SJSA1 (cell line): ENCODE measurements at places on chromosomes 2 and 18. TPM values are rescaled to one million over a fixed set of nuclear protein-coding genes. Genes with fewer than 3 reads are reported as not detected.

The PSMG2 gene
- total RNA-seq, result 79.7 and 112 TPM in 2 replicates

GRCh38 chr2:239156516-239157265 is 244.1 kb downstream of the HDAC4 start:
- peak; percentile 76 for DNase-seq

The EGR4 gene
- total RNA-seq, result not detected in 2 replicates

The MC5R gene
- total RNA-seq, result not detected in 2 replicates

GRCh38 chr2:2825062-2825461 is 494.0 kb upstream of the MYT1L start:
- DNase-seq, result no peak

DNA sequence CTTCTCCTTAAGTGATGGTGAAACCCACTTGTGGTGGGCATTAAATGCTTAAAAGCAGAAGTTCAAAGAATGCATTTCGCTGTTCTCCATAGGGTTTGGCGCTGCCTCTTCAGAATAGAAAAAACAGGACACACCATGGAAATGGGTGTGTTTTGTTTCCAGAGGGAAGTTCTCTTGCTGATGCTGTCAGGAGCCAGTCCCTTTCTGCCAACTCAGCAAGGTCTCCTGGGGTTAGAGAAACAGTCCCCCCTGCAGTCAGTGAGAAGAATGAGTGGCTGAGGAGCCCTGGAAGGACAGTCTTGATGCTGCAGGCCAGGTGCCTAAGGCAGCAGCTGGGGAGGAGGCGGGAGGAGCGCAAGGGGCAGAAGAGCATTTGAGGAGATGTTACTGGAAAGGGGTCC is 37.8 kb upstream of the ASAP2 start:
- no peak for DNase-seq

GRCh38 chr2:210762604-210763588 is 206.5 kb downstream of the CPS1 start:
- no peak for DNase-seq

DNA sequence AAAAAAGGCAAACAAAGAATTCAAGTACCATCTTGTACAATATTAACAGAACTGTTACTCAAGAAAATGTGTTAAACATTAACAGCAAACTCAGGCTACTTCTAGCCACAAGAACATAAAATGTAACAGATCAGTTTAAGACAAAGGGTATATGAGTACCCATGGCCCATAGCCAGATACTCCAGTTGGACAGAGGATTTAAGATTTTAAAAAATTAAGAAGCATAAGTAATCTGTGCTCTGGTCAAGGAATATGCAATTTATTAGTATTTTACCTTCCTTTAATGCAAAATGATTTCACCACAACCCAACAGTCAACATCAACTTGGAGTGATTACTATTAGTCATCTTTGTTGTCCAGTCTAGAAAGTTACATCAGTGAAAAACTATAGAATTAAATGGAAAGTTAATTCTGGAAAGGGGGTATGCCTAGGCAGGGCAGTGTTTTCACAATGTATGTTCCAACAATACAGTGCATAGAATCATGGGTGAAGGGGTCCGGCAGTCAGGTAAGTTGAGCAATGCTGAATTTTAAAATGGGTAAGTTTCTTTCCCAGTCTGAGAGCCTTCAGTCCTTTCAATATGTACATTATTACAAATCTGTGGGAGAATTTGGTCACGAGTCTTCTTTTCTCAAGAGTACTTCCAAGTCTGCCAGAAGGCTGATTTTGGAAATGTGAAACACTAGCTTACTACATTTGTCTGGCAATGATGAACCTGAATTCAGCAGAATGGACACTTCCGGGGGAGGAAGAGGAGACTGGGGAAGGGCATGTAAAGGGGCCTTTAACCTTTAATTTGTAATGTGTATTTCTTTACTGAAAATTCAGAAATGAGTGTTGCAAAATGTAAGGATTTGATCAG is 34.5 kb downstream of the SFT2D3 start:
- no peak for DNase-seq

The ANTXR1 gene
- total RNA-seq, result 19.4 and 30.8 TPM in 2 replicates

- no peak for DNase-seq
These were observed 16.4 kb downstream of the MAP3K19 start for GRCh38 chr2:135030826-135031225.

- DNase-seq, result no peak
These were observed 66.0 kb upstream of the HAAO start for GRCh38 chr2:42858140-42859005.

DNA sequence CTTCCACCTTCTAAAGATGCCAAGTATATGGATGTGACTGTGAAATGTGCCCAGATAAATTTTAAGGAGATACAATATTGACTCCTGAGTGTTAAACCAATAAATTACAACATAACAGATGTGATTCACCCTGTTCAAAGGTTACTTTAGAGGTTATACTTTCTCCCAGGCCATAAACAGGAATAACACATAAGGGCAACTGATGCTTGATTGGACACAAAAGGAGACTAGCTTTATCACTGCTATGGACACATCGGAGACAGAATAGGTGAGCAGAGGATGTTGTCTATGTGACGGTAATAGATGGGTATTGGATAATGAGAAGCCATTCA is 31.9 kb upstream of the SLC25A52 start:
- no peak for DNase-seq

The DNAH7 gene
- total RNA-seq, result under 0.01 TPM in 1 of 2 replicates, not detected in the other

DNA sequence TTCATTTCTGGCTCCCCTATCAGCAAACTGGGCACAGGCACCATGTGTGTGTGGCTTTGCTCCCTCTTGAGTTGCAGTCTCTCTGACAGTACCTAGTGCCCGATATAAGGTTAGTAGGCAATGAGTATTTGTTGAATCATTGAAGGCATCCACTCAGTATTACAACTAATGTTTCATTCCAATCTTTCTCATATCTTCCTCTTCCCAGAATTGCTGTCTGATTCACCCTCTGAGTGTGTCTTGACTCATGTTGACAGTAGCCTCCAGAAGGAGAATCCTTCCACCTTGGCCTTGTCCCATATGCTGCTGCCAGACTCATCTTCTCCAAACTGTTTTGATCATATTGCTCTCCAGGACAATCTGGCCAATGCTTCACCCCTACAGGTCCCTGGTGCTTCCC is 202.5 kb downstream of the LRRTM1 start:
- DNase-seq, result peak; percentile 61

The KHK gene
- 0.11 and 0.31 TPM in 2 replicates for total RNA-seq

The CACNB4 gene
- not detected in 2 replicates for total RNA-seq

DNA sequence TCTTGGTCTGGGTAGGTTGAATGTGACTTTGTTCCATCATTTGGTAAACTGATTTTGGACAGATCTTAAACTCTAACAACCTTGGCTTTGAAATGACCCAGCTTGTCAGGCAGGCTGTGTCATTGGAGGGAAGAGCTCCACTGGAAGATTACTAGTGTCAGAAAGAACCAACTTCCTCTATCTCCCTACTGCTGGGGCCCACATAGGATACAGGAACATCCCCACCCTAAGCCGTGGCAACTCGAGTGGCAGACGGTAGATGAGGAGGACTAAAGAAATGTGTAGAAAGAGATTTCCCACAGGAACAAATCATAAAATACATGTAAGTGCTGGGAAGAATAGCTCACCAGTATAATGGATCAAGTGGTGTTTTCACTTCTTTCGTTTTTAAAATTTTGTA is 4.3 kb upstream of the G6PC2 start:
- DNase-seq, result no peak

GRCh38 chr18:2978208-2978607 is 34.7 kb downstream of the LPIN2 start:
- no peak for DNase-seq

GRCh38 chr18:12306752-12307700 is 1.0 kb upstream of the TUBB6 start:
- DNase-seq, result peak; percentile 68

The IL1R2 gene
- total RNA-seq, result 0.16 TPM in 1 of 2 replicates, not detected in the other

DNA sequence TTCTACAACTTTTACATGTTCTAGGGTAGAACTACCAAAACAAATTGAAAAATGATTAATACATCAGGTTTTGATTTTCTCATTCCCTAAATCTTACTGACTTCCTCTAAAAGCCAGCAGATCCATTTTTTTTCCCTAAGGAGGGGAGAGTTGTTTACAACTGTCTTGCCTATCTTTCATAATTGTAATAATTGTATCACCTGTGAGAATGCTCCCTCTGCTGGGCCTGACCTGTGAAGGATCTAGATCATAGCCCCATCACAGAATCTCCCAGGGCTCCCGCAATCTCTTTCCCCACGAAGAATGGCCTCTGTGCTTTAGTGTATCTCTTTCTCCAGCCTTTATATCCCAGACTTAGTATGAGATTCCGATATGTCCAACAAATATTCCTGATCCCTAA is 9.1 kb downstream of the LOXL3 start:
- no peak for DNase-seq

DNA sequence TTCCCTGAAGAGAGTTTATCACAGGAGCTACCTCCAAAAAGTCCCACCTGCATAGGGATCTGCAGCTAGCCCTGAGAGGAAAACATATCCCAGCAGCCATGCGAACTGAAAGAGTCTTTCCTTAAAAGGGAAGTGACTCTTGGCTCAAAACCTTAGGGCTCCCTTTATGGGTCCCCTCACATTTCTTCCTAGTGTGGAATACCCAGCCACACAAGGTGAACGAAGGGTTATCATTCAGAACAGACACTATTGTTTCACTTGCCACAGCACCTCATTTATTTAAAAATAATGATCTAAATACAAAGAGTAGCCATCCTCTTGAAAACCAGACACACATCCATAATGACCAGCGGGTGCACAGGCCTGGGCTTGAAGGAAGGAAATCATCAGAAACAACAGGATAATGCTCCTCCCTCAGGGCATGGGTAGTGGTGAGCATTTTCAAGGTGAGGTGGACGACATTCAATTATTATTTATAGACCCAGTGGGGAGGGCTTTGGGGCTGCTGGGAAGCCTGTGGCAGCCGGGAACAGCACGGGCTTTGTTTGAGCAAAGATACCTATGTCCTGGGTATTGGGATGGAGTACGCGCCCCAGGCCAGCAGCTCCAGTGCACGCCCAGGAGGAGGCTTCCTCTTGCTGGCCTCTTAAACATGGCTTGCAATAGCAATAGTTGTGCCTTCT is 119.0 kb upstream of the ITGA6 start:
- no peak for DNase-seq

The LRP2 gene
- 0.11 and 0.13 TPM in 2 replicates for total RNA-seq

The SCN3A gene
- total RNA-seq, result 0.19 and 0.68 TPM in 2 replicates

- no peak for DNase-seq
These were observed 63.4 kb upstream of the PLA2R1 start for GRCh38 chr2:160125828-160126227.

The LIMS2 gene
- 5.3 and 9.0 TPM in 2 replicates for total RNA-seq

DNA sequence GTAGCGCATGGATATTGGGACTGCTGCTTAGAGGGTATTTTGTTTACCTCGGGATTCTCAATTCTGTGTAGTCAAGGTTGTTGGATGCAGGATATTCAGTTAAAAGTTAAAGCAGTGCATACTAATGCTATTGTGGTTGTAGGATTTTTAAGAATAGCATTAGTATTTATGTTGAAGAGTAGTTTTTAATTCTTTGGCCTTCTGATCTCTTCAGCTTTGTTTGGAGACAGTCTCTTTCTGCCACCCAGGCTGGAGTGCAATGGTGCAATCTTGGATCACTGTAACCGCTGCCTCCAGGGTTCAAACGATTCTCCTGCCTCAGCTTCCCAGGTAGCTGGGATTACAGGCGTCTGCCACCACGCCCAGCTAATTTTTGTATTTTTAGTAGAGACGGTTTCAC is 1.5 kb downstream of the RHBDD1 start:
- no peak for DNase-seq

- DNase-seq, result no peak
These were observed 579 bp downstream of the ARHGEF4 start for GRCh38 chr2:130837175-130837810.

The CIDEA gene
- total RNA-seq, result not detected in 2 replicates

DNA sequence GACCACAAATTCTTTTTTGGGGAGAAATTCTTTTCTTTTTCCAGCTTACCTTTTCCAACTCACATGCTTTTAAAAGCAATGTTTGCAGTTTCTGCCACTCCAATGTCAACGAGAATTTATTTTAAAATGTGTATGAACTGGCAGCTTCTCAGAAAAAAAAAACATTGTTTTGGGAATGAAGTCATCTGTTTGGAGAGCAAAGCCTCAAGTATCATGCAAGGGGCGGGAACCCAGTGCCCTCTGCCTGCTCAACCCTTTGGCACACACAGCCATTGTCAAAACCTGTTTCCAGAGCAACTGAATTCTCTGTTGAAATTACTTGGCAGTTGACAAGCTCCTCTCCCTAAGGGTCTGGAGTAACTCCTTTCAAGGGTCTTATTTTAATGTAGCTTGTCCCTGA is 128.5 kb downstream of the QPCT start:
- DNase-seq, result peak; percentile 66

- no peak for DNase-seq
These were observed 371.8 kb downstream of the EPHA4 start for GRCh38 chr2:221200184-221200839.

- no peak for DNase-seq
These were observed 145.6 kb downstream of the ANKRD44 start for GRCh38 chr2:197165020-197165419.

The GNLY gene
- total RNA-seq, result not detected in 2 replicates

DNA sequence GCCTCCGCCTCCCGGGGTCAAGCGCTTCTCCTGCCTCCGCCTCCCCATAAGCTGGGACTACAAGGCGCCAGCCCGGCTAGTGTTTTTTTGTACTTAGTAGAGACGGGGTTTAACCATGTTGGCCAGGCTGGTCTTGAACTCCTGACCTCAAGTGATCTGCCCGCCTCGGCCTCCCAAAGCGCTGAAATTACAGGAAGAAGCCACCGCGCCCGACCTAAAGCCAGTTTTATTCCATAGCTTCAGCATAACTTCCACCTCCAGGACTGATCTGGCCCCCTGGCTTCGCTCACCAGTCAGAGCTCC is 783 bp upstream of the TXNL4A start:
- peak; percentile 51 for DNase-seq

DNA sequence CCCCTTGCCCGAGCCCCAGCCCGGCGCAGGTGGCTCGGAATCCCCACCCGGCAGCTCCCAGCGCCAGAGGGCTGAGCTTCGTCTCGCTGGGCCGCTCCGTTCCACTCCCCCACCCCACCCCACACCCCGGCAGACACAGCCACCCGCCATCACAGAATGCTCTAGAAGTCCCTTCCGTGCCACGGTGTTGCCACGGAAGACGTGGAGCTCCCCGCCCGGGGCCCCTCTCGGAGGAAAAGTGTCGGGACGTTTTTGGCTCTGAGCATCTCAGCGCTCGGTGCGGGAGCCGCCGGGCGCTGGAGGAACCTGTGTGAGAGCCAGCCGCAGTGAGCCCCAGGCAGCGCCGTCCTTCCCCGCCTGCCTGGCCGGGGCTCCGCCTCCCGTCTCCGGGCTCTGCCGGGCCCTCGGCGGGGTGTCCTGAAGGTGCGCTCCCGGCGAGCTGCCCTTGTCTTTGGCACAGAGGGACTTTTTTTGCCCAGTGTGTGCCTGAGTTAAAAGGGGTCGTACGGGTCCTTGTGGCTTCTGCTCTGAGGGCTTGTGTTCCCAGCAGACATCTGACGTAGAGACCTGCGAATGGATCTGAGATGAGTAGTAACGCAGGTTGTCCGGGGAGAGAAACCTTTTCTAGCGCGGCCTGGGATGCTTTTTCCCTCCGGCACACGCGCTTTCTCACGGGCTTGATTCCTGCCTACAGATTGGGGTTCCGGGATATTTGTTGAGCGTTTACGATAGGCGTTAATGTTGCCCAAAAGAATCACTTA is 1.8 kb downstream of the ZCCHC2 start:
- DNase-seq, result peak; percentile 47
